ENCODE measurements at places on chromosomes 1 and 21. TPM values are rescaled to one million over a fixed set of nuclear protein-coding genes. Genes with fewer than 3 reads are reported as not detected.

DNA sequence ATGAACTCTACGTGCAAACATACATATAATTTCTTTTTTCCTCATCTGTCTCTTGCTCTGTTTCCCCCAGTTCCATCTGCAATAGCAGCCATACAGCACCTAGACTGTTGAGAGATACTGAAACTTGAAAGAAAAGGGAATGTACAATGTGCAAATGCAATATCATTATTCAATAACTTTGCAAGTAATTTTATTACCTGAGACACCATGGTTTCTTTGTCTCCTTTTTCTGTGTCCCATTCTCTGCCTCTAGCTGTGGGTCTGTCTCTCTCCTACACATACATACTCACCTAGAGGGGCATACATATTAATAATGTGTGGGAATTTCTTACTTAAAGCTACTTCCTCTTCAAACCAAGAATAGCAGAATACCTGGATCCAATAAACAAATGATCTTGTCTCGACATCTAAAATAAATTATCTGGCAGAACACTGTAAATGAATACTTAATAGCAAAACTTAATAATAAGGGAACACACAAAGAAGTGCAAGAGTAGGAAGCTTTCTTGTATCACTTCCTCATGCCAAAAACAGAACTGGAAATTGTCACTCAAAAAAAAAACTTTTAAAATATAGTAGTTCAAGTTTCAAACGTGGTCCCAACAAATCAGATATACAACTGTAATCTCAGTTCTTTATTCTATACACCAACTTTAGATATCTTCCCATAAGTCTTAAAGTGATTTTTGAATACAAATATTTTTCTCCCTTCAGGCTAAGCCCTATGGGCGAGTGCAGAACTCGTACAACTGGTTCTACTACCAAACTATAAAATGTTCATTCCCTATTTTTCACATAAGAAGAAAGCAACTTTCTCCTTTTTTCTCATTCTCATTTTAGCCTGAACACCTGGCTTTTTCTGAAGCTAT lies 194.6 kb downstream of the NRIP1 start:
- no peaks in the 10 kb centered on the region for H3K4me1 ChIP-seq
- no peaks in the 10 kb centered on the region for H3K36me3 ChIP-seq
- H3K27me3 ChIP-seq: peaks cover 3% of the 10 kb centered on the region
- no peak for DNase-seq
- H3K27ac ChIP-seq: no peak overlapping the region
- H3K4me3 ChIP-seq: no peak overlapping the region

GRCh38 chr1:7470904-7471638 lies 300.0 kb upstream of the VAMP3 start:
- DNase-seq: no peak
- H3K4me1 ChIP-seq: no peaks in the 10 kb centered on the region
- H3K4me3 ChIP-seq: no peak overlapping the region
- H3K27ac ChIP-seq: no peak overlapping the region
- H3K36me3 ChIP-seq: no peaks in the 10 kb centered on the region

The IKBKE gene
- total RNA-seq: 64.8 TPM

DNA sequence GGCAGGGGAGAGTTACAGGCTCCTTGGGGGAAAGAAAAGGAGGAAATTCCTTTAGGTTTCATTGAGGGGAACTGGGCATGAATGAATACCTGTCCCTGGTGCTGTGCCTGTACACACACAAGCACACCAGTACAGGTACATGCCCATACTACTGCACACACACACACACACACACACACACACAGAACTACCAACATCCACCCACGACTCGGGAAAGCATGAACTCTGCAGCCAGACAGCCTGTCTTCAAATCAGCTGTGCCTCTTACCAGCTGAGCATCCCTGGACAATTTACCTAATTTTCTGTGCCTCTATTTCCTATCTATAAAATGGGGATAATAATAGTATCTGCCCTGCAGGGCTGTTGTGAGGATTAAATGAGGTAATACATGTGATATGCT lies 7.2 kb upstream of the GRIK3 start:
- H3K4me3 ChIP-seq: no peak overlapping the region
- DNase-seq: no peak
- no peaks in the 10 kb centered on the region for H3K4me1 ChIP-seq
- no peaks in the 10 kb centered on the region for H3K36me3 ChIP-seq

- no peak overlapping the region for H3K27ac ChIP-seq
- DNase-seq: no peak
- H3K4me1 ChIP-seq: peaks cover 14% of the 10 kb centered on the region
- no peak overlapping the region for H3K4me3 ChIP-seq
- no peaks in the 10 kb centered on the region for H3K36me3 ChIP-seq
- peaks cover 7% of the 10 kb centered on the region for H3K27me3 ChIP-seq
Observed at GRCh38 chr1:115188680-115189395, 99.5 kb upstream of the TSPAN2 start.

Measured in activated CD8-positive, alpha-beta memory T cell treated with anti-CD3 and anti-CD28 coated beads, Interleukin-2, amount 10 ng/mL, durations not matched to agents 7 days and 5 days (primary cell).